ENCODE measurements at places on chromosomes 13 and 19.

DNA sequence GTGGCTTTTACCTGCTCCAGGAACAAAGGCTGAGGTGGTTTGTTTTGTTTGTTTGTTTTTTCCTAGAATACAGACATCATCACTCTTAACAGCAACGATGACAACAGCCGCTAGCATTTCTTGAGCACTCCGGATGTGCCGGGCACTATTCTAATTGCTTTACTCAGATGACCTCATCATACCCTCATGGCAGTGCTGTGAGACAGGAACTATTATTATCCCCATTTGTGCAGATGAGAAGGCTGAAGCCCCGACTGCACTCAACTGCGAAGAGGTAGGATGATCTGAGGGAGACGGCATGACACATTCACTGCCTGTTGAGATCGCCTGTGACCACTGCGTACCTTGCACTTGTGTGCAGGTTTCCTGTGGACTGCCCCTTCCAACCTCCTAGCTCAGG lies 66.5 kb downstream of the CCDC70 start:
- no peak for DNase-seq

GRCh38 chr19:46470376-46470775 lies 987 bp downstream of the PNMA8A start:
- DNase-seq: no peak

- peak; percentile 51 for DNase-seq
These were observed at the start of gene ZNF880 for GRCh38 chr19:52369559-52370340. ZNF880 (plus strand) TSS chr19:52369923; CDS start chr19:52369966, 43 bp downstream.

GRCh38 chr13:20128459-20128931 lies 32.4 kb downstream of the GJA3 start:
- DNase-seq: no peak

GRCh38 chr19:41890936-41891335 lies 8.0 kb downstream of the ARHGEF1 start:
- no peak for DNase-seq
